ENCODE measurements at places on chromosomes 5 and 9.

DNA sequence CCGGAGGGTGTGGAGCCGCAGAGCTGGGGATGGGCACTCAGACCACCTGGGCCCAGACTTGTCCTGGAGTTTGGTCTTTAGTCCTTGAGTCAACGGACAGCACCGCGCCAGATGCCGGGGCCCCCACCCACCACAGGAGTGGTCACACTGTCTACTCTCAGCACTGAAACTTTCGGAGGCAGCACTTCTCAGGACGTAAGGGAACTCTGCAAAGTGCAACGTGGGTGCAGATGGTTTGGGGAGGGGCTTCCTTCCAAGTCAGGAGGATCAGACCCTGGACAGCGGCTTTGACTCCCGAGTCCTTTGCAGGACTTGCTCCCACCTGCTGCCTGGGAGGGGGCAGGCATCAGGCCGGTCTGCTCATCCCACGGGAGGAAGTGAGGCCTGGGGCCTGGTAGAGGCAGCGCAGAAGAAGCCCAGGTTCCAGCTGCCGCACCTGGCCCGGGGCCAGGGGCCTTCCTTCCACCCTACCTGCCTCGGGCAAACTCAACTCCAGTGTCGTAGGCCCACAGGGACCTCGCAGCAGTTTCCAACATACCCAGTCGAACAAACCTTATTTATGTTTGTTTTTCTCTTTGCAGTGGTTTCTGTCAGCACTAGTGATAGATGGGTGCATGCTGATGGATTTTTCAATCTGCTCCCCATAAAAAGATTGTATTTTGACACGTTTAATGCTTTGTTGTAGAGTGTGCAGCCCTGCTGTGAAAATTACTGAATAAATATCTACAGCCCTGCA, 149.8 kb upstream of the PPP1R26 start:
- H3K27ac ChIP-seq = no peak overlapping the region
- DNase-seq = no peak
- no peak overlapping the region for H3K4me3 ChIP-seq
- H3K36me3 ChIP-seq = no peaks in the 10 kb centered on the region
- H3K27me3 ChIP-seq = no peaks in the 10 kb centered on the region

DNA sequence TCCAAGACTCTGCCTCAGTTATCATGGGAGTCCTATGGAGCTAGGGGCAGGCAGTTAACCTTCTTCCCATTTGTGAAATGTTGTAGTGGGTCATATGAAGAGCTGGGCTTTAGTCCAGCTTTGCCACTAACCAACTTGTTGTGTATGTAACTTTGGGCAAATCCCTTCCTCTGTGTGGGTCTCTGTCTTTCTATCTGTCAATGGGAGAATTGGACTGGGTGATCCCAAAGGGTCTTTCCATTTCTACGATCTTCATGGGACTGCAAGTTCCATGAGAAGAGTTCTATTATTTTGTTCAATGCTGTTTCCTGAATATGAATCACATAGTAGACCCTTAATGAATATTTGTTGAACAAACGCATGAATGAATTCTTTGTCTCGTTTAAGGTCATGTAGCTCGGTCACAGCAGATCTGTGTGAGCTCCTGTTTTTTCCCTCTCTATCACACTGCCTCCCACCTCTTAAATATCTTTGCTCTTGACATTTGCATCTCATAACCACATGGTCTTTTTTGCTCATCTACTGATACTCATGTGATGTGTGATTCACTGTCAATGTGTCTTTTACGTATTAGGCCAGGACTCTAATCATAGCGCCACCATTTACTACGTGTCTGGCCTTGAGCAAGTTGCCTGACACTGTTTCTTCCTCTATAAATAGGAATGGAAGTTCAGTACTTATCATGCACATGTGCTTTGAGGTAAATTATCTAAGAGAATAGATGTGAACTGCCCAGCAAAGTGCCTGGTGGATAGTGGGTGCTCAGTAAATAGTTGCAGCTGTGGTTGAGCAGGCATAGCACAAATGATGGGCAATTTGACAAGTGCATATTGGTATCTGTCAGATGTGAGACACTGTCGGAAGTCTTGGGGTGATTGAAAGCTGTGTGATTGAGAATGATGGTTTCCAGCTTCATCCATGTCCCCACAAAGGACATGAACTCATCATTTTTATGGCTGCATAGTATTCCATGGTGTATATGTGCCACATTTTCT, 37.4 kb downstream of the PTTG1 start:
- H3K36me3 ChIP-seq = no peaks in the 10 kb centered on the region
- peaks cover 2% of the 10 kb centered on the region for H3K4me1 ChIP-seq
- DNase-seq = no peak
- no peak overlapping the region for H3K4me3 ChIP-seq

DNA sequence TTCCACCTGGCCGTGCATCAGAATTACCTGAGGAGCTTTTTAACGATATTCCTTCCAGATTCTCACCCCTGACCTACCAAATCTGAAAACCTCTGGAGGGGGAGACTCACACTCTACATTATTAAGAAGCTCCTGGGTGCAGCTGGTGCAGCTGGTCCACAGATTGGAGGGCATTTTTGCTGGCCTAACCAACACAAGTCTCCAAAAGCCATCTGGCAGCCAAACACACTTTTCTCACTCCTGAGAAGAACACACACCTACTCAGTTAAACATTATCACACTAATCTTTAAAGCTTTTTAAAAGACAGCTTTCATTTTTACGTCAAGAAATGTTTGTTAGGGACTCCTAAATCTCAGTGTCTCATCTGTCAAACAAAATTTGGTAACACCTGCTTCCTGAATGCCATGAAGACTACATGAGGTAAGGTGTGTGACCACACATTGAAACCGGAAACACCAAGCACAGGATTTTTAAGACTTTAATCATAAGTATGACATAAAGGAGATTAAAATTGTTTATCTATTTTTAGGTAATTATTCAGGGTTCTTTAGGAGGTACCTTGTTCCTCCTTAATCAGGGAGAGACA, 14.2 kb upstream of the PTPN3 start:
- H3K4me3 ChIP-seq = no peak overlapping the region
- no peak for DNase-seq
- H3K36me3 ChIP-seq = no peaks in the 10 kb centered on the region
- H3K27ac ChIP-seq = no peak overlapping the region

DNA sequence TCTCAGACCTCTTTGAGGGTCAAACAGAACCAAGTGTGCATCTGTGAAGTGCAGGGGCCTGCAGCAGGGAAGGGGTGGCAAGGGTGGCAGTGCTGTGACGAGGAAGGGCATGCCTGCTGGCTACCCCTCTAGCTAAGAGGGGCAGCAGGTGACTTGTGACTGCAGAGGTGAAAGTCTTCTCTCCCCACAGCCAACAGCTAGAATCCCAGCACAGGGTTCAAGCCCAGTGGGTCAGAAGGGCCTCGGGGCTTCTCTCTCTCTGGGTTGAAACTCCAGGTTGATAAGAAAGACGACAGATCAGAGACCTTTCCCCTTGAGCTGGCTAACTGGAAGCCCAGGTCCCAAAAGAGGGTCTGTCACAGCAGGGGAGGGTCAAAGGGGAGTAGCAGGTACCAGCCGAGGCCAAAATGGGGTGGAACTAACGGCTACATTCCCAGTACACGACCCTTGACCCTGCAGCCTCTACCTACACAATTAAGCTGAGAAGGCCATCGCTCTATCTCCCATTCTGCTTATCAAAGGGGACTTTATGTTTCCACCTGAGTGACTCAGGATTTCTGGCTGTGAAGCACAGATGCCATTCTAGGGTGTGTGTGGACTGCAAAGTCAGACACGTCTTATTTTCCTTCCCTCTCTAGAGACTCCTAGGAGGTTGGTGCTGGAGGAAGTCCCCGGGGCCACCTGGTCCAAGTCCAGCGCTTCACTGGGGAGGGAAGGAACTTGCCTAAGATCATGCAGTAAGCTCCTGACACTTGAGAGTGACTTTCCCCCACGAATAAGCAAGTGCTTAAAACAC, 14.6 kb downstream of the ANKS6 start:
- no peaks in the 10 kb centered on the region for H3K4me1 ChIP-seq
- DNase-seq = no peak
- no peak overlapping the region for H3K27ac ChIP-seq

Data from CD4-positive, alpha-beta memory T cell (primary cell).